ENCODE measurements at places on chromosomes 7 and 10.

DNA sequence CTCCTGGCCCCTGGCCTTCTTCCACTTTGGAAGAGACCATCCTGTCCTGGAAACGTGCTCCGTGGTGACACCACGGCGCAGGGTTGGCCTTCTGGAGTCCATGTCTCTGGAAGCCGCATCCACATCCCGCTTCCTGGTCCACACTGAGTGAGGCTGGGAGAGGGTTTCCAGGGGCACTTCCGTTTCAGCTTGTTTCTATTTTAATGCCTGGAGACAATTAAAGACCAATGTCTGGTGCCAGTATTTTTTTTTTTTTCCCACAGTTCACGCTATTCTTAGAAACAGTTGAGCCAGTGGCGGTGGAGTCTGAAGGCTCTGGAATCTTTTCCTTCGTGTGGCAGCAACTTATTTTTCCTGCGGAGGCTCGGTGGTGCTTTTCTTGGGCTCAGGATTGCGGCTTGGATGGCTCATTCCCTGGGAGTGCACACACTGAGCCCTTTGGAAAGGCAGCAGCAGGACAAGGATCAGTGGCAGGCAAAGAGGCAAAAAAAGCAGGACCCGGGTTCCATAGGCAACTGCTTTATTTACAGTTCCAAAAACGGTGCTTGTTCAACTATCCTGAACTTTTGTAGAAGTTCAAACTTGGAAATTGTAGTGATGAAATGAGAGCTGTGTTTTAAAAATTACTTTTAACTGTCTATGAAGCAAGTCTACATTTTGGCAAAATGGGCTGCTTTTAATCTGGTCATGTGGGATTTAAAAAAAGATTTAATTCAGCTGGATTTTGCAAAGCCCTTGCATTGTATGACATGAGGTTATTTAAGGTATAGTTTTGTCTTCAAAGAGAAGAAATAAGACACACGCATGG lies 202.8 kb downstream of the BAMBI start:
- no peak for DNase-seq

DNA sequence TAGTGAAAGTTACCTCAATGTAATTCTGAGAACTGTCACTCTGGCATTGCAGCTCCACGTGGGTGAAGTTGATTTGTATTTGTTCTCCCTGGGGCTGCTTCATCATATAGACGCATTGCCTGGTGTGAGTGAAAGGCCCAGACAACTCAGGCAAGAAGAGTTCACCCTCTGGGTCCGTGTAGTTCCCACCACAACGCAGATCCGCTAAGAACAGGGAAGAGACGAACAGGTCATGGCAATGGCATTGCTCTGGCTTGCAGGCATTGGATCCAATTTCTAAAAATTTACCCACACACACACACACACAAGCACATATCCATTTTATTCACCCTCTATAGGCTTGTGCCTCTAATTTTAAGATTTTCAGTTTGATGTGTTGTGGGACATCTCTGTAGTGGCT lies 45.4 kb downstream of the CUBN start:
- DNase-seq: no peak

- DNase-seq: no peak
Measured at GRCh38 chr7:103679151-103680132, 233.4 kb upstream of the SLC26A5 start.

- no peak for DNase-seq
Measured at GRCh38 chr10:107692072-107692471, 527.6 kb upstream of the SORCS1 start.

DNA sequence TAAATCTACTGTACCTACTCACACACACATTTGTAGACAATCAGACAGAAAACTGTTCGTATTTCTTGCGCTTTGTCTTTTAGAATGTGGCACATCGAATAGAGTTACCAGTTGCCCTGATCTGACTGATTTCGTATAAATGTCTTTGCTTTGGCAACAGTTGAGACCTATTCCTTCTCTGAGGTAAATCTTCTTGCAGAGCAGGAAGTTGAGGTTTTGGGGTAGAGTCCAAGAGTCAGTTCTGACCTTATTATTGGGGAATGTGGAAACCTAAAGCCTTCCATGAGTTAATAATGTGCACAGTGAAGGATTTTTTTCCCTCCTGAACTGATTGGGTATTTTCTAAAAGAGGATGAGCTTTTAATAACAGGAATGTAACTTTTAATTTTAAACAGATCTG lies 135.3 kb downstream of the KIAA1217 start:
- no peak for DNase-seq

GRCh38 chr7:158946771-158947170 lies 90.4 kb downstream of the DYNC2I1 start:
- no peak for DNase-seq

- DNase-seq: peak; percentile 4
Measured at GRCh38 chr10:92760609-92761008, 70.9 kb downstream of the HHEX start.

- no peak for DNase-seq
Measured at GRCh38 chr10:72407471-72407870, 52.8 kb upstream of the DNAJB12 start.

DNA sequence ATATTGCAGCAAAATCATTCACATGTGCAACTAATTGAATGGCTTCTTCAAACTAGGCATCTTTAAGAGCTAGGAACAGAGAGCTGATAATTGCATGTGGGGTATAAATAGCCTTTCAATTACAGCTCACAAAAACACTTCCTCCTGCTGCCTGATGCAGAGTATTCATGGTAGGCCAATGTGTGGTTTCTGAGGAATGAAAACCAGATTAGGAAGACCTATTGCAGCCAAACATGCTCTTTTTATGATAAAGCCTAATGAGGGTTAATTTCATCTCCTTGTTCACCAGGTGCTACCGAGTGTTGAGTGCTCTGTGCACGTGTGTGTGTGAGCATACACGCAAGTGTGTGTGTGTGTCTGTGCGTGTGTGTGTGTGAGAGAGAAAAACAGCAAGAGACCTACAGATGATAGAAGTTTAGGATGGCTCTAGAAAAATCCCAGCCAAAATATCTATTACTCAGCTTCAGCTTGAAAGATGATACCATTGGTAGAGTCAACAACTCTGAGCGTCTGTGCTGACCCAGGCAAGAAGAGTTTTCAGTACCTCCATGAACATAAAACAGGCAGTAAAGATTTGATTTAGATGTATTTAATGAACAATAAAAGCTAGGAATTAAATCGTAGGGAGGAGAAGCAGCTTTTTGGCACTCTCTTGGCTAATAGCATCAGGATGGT lies 448.5 kb upstream of the ANKRD30A start:
- no peak for DNase-seq

GRCh38 chr10:43188702-43189101 lies 50.5 kb downstream of the CSGALNACT2 start:
- no peak for DNase-seq

DNA sequence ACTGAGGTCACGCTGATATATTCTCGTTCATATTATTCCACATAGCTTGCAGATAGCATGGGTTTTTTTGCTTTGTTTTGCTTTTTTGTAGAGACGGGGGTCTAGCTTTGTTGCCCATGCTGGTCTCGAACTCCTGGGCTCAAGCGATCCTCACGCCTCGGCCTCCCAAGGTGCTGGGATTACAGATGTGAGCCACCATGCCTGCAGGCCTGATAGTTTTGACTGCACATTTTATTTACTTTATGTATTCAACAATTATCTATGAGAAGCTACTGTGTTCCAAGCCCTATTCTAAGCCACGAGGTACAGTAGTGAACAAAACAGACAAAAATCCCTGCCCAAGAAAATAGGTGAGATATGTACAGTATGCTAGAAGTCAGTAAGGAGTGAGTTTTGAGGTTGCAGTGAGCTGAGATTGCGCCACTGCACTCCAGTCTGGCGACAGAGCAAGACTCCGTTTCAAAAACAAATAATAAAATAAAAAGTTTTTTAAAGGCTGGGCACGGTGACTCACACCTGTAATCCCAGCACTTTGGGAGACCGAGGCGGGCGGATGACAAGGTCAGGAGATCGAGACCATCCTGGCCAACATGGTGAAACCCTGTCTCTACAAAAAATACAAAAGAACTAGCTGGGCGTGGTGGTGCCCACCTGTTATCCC lies 1.3 kb upstream of the YWHAG start:
- no peak for DNase-seq

- no peak for DNase-seq
Measured at GRCh38 chr10:131187926-131188325, 123.6 kb downstream of the TCERG1L start.

DNA sequence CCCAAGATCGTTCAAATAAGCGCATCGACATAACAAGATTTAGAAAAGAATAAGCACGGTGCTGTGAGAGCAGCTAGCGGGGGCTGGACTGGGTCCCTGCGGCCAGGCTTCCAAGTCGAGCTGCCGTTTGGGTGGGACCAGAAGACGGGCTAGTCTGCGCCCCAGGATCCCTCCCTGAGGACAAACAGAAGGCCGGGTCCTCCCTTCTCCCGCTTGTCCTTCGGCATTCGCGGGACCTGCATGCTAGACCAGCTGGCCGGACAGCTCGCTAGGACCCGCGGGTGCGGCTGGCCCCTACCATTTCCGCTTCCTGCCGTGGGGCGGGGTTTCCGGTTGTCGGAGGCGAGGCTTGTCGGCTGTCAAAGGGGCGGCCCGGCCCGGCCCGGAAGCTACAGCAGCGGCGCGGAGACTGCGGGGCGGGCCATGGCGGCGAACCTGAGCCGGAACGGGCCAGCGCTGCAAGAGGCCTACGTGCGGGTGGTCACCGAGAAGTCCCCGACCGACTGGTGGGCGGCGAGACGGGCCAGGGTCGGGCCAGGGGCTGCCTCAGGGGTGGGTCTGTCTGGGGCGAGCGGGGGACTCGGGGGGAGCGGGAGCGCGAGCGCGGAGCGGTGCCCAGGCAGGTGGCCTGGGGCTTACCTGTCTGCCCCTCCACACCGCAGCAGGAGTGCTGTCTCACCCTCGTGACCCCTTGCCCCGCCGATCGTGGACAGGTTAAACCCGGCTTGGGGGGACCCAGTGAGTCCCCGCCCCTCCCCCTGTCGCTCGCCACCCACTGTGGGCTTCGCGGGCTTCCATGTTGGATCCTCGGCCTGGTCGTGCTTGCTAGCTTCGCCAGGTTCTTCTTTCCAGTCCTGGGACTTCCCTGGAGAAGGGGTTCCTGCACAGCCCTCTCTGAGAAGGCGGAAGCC lies at the start of gene DBNL:
DBNL (plus strand) TSS at position 388 of the 911 bp plus-strand sequence; CDS start at position 424, 36 bp downstream.
- peak; percentile 81 for DNase-seq

- no peak for DNase-seq
Measured at GRCh38 chr10:110695539-110695886, 51.4 kb downstream of the RBM20 start.

DNA sequence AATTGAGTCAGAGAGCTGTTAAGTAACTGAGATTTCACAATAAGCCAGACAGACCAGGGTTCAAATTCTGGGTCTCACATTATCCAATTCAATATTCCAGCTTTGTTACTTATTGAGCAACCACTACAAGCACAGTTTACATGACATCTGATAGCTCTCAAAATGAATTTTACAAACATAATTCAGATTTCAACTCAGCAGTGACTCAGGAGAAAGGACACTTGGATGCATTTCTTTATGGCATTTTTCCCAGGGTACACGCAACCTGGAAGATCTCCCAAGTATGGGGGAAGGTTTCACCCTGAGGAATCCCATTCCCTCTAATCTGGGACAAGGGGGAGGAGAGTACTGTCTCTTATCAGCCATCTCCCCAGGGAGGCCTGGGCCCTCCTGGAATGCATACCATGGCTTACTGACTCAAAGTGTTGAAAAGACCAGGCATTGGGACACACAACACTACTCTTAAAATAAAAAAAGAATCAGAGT lies 102.4 kb downstream of the CFTR start:
- DNase-seq: no peak

DNA sequence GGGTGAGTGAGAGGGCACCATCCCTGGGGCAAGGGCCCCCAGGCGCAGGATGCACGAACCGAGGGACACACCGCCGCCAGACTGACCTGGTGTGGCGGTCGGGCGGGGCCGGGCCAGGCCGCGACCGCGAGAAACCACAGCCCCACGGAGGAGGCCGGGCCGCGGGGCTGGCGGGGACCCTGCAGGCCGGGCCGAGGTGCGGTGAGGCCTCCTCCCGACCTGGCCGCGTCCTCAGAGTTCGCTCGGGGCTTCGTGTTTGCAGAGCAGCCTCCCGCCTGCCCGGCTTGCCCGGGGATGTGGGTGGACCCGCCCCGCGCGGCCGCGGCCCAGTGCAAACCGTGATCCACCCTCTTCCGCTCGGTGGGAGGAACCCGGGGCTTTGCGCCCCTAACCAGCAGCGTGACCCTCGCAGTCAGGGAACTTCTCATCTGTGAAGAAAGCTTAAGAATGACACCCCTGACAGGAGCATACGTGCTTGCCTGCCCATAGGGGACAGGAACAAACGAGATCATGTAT lies 20.6 kb upstream of the HOXA13 start:
- peak; percentile 51 for DNase-seq

- DNase-seq: no peak
Measured at GRCh38 chr7:120720317-120720716, 137.6 kb downstream of the TSPAN12 start.

- no peak for DNase-seq
Measured at GRCh38 chr10:80506189-80506575, 31.5 kb upstream of the SH2D4B start.

GRCh38 chr10:30034433-30035137 lies 24.8 kb downstream of the JCAD start:
- no peak for DNase-seq

DNA sequence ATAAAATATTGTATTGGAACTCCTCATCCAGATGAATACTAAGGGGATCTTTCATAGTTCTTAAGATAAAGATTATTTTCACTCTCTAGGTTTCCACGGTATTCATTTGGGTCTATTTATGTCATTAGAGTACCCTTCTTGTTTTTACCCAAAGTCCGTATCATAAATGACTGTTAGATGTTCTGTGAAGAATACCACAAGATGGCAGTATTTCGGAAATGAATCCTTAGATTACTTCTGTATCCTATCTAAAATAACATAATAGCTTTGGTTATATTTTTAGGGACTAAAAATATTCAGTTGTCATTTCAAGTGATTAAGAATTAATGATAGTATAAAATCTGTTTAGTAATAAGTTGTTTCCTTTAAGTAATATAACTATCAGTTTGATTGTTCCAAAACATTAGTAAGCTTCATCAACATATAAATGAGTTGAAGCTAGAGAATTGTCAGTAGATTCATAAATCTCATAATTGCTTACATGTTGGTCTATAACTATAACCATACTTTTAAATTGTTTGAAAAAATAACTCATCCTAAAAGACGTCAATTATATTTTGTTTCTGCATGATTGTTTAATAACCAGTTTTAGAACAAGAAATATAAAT lies 337.5 kb upstream of the KCND2 start:
- DNase-seq: no peak

DNA sequence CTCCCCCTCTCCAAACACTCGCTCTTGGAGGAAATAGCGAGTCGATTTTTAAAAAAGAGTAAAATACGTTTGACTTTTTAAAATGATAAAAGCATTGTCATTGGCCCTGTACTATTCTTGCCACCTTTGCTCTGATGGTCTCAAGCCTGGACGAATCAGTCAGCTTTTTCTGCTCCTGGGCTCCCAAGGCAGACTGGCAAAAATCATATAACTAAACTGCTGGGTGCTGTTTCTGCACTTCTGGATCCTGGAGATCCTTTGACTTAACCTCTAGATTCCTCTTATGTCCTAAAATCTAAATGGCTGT lies 1.8 kb downstream of the TPST1 start:
- DNase-seq: no peak

- no peak for DNase-seq
Measured at GRCh38 chr10:6997509-6997908, 413.3 kb downstream of the SFMBT2 start.

GRCh38 chr7:51031791-51032515 lies 249.3 kb upstream of the GRB10 start:
- no peak for DNase-seq
